ENCODE measurements at places on chromosomes 16 and 17.

DNA sequence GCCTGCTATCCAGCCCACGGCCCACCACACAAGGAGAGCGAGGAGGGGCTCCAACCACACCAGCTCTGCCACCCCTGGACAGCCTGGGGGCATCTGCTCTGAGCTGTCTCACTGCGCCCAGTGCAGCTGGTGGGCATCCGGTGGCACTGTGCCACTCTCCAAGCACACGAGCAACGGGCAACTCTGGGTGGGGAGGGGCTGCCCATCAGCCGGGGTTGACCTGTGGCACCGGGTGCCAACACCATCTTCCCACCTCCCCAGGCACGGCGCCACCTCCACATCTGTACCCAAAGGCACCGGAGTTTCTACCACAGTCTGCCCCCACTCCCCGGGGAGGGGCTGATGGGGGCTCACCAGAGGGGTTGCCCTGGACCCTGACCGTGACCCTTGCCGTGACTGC lies 241.8 kb downstream of the RBFOX3 start:
- DNase-seq, result no peak

- DNase-seq, result no peak
Observed at GRCh38 chr16:46970089-46970488, 3.4 kb downstream of the DNAJA2 start.

DNA sequence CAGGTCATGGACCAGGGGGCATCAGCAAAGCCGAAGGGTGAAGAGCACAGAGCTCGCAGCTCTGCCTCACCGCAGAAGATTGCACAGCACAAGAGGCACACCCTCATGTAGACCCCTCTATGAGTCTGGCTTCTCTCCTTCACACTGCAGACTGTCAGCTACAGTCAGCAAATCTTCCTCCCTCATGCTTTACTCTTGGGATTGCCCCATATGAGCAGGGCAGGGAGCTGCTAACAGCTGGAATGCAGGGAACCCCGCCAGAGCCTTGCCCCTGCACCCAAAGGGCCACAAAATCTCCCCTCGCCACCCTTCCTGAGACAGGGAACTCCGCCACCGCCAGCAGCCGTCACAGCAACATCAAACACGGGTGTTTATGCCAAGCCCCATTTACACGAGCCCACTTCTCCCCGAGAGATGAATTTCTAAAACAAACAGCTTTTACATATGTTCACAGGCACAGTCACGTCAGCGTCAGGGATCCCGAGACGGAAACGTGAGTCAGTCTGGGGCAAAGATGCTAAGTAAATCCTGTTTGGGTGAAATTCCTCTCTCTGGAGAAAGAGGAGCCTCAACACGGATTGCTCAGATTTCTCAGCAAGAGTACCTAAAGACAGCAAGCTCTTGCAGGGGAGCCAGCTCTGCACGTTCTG lies 121.9 kb downstream of the CDYL2 start:
- no peak for DNase-seq

GRCh38 chr16:86550281-86550680 lies 4.8 kb downstream of the MTHFSD start:
- DNase-seq, result no peak

- DNase-seq, result no peak
Observed at GRCh38 chr17:74231928-74232907, 18.8 kb downstream of the TTYH2 start.
